ENCODE measurements at places on chromosomes 11 and 22. TPM values are rescaled to one million over a fixed set of nuclear protein-coding genes. Genes with fewer than 3 reads are reported as not detected.

DNA sequence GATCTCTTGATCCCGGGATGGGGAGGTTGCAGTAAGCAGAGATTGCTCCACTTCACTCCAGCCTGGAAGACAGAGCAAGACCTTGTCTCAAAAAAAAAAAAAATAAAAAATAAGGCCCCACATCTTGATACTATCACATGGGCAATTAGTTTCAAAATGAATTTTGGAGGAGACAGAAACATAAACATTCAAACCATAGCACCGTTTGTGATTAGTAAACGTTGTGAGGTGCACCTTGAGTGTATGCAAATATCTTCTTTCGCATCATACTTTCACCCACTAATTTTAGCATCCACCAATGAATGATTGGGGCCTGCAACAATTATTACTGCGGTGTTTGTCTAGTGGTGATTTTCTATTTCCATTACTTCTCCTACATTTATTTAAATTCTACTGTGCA lies 11.0 kb upstream of the SPDYC start:
- H3K36me3 ChIP-seq, result no peaks in the 10 kb centered on the region
- DNase-seq, result no peak
- no peaks in the 10 kb centered on the region for H3K27me3 ChIP-seq
- H3K27ac ChIP-seq, result no peak overlapping the region
- H3K4me1 ChIP-seq, result no peaks in the 10 kb centered on the region
- no peak overlapping the region for H3K4me3 ChIP-seq

DDTL gene
- total RNA-seq, result 2.4 TPM

DNA sequence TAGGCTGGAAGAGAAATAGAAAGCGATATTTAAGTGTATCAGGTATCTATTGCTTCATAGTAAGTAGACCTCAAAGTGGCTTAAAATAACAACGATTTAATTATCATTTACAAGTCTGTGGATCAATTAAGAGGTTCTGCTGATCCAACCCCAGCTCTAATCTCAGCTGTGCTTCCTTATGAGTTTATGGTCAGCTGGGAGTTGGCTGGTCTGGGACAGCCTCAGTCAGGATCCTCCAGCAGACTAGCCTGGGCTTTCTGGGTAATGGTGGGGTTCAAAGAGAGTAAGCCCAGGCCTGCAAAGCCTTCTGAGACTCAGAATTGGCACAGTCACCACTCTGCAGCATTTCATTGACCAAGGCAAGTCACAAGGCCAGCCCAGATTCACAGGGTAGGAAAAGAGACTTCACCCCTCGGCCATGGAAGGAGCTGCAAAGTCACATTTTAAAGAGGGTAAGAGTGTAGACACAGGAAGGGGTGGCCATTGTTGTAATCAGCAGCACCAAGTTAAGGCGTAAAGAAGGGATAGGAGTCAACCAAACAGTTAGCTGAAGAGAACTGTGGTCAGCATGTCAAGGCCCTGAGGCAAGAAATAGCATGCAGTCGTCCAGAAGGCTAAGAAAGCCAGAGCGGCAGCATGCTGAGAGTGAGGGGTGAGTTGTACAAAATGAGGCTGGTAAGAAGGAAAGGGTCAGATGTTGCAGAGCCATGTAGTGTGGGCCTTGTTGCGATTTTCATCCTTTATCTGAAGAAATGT lies 168.2 kb downstream of the ETS1 start:
- no peaks in the 10 kb centered on the region for H3K27me3 ChIP-seq
- no peak overlapping the region for H3K4me3 ChIP-seq
- H3K4me1 ChIP-seq, result peaks cover 33% of the 10 kb centered on the region
- H3K27ac ChIP-seq, result no peak overlapping the region
- no peaks in the 10 kb centered on the region for H3K36me3 ChIP-seq

LRRC56 gene
- total RNA-seq, result 0.30 TPM

- no peaks in the 10 kb centered on the region for H3K27me3 ChIP-seq
- peaks cover 4% of the 10 kb centered on the region for H3K4me1 ChIP-seq
- no peaks in the 10 kb centered on the region for H3K36me3 ChIP-seq
- no peak overlapping the region for H3K27ac ChIP-seq
- no peak for DNase-seq
These were observed 27.9 kb downstream of the EXPH5 start for GRCh38 chr11:108565653-108566052.

SCGB2A2 gene
- not detected for total RNA-seq

NCR3LG1 gene
- total RNA-seq, result 0.17 TPM

GRCh38 chr11:62419943-62420342 lies 1.1 kb downstream of the SCGB1A1 start:
- no peaks in the 10 kb centered on the region for H3K36me3 ChIP-seq
- no peak overlapping the region for H3K27ac ChIP-seq
- no peak for DNase-seq
- no peak overlapping the region for H3K4me3 ChIP-seq

CECR2 gene
- 20.9 TPM for total RNA-seq

MCAM gene
- 37.9 TPM for total RNA-seq

- H3K27me3 ChIP-seq, result no peaks in the 10 kb centered on the region
- DNase-seq, result no peak
- no peaks in the 10 kb centered on the region for H3K4me1 ChIP-seq
- no peaks in the 10 kb centered on the region for H3K36me3 ChIP-seq
These were observed 1154.2 kb upstream of the TENM4 start for GRCh38 chr11:80595011-80595410.

GRCh38 chr11:46149826-46150225 lies 28.6 kb upstream of the PHF21A start:
- peaks cover 19% of the 10 kb centered on the region for H3K27me3 ChIP-seq
- DNase-seq, result no peak
- H3K36me3 ChIP-seq, result no peaks in the 10 kb centered on the region
- no peaks in the 10 kb centered on the region for H3K4me1 ChIP-seq

- no peak overlapping the region for H3K4me3 ChIP-seq
- DNase-seq, result no peak
- no peak overlapping the region for H3K27ac ChIP-seq
- H3K36me3 ChIP-seq, result peaks cover 11% of the 10 kb centered on the region
These were observed 6.6 kb downstream of the PRSS23 start for GRCh38 chr11:86806903-86807302.

C11orf52 gene
- total RNA-seq, result 7.0 TPM

DCDC1 gene
- not detected for total RNA-seq

- H3K36me3 ChIP-seq, result no peaks in the 10 kb centered on the region
- no peak overlapping the region for H3K27ac ChIP-seq
- H3K4me3 ChIP-seq, result peak overlapping the region; percentile 35
- peaks cover 3% of the 10 kb centered on the region for H3K27me3 ChIP-seq
- no peak for DNase-seq
- no peaks in the 10 kb centered on the region for H3K4me1 ChIP-seq
These were observed 81.4 kb downstream of the RCN1 start for GRCh38 chr11:32172041-32172847.

DNA sequence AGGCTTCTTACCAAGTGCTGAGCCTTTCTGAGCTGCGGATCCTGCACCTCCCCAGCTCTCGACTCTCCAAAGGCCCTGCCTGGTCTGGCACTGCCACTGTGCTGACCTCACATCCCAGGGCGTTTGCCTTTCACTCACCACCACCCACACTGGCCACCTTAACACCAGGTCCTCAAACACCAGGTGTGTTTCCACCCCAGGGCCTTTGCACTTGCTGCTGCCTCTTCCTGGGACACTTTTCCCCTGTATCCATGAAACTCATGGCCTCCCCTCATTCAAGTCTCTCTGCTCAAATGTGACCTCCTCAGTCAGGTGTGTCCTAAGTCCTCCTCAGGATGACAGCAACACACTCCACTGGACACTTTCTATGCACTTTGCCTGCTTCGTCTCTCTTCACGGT lies 51.4 kb upstream of the ANO1 start:
- DNase-seq, result no peak
- H3K27me3 ChIP-seq, result no peaks in the 10 kb centered on the region
- no peaks in the 10 kb centered on the region for H3K4me1 ChIP-seq
- no peaks in the 10 kb centered on the region for H3K36me3 ChIP-seq

- no peak overlapping the region for H3K4me3 ChIP-seq
- no peak overlapping the region for H3K27ac ChIP-seq
- H3K36me3 ChIP-seq, result no peaks in the 10 kb centered on the region
These were observed 49.0 kb upstream of the TTC12 start for GRCh38 chr11:113265362-113265761.

CARD10 gene
- 3.8 TPM for total RNA-seq

DNA sequence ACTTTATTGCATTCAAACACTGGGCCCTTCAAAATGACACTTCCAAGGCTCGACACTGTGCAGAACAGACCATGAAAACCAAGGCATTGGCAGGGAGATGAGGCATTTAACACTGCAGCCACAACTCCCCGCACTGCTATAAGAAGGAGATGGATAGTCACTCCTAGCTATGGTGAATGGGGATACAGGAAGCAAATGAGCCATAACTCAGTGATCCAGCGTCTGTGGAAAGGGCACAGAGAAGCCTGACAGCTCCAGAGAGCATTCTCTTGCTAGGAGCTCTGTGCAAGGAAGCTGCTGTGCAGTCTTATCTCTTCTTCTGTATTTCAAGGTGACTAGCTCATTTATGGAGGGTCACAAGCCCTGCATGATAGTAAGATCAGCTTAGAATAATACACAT lies 20.9 kb downstream of the HPS4 start:
- H3K36me3 ChIP-seq, result peaks cover 2% of the 10 kb centered on the region
- no peaks in the 10 kb centered on the region for H3K27me3 ChIP-seq
- no peaks in the 10 kb centered on the region for H3K4me1 ChIP-seq
- no peak for DNase-seq
- no peak overlapping the region for H3K27ac ChIP-seq

DNA sequence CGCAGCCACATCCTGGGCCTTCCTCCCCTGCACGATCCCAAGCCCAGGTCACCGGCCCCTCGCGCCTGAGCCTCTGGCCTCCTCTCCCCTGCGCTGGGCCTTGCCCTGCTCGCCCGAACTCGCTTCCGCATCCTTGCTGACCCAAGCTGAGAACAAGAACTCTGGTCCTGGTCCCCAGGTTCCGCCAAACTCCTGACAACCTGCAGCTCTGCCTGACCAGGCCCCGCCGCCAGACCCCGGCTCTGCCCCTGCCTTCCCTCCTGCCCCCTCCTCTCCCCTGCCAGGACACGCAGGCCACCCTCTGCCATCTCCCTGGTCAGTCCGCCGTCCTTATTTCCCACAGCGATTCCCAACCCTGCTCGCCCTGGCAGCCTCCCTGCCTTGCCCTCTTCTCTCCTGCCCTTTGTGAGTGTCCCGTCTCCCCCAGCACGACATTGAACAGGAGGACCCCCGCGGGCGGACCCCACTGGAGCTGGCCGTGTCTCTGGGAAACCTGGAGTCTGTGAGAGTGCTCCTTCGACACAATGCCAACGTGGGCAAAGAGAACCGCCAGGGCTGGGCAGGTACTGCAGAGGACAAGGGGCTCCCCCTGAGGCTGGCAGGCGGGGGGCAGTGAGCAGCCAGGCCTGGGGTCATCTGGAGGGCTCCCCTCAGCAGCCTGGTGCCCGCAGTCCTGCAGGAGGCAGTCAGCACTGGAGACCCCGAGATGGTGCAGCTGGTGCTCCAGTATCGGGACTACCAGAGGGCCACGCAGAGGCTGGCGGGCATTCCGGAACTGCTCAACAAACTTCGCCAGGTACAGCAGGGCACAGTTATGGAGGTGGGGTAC lies 762 bp downstream of the ANKRD13D start:
- H3K27ac ChIP-seq, result no peak overlapping the region
- H3K27me3 ChIP-seq, result no peaks in the 10 kb centered on the region
- H3K4me1 ChIP-seq, result peaks cover 26% of the 10 kb centered on the region
- peak; percentile 72 for DNase-seq
- peak overlapping the region; percentile 68 for H3K4me3 ChIP-seq

- peaks cover 8% of the 10 kb centered on the region for H3K4me1 ChIP-seq
- H3K36me3 ChIP-seq, result no peaks in the 10 kb centered on the region
- H3K27ac ChIP-seq, result no peak overlapping the region
- no peaks in the 10 kb centered on the region for H3K27me3 ChIP-seq
- H3K4me3 ChIP-seq, result no peak overlapping the region
- DNase-seq, result peak; percentile 55
These were observed 38.2 kb downstream of the FEZ1 start for GRCh38 chr11:125457814-125458343.

- no peak overlapping the region for H3K4me3 ChIP-seq
- no peaks in the 10 kb centered on the region for H3K27me3 ChIP-seq
- DNase-seq, result no peak
- peaks cover 23% of the 10 kb centered on the region for H3K4me1 ChIP-seq
These were observed 2.0 kb upstream of the RELT start for GRCh38 chr11:73374151-73374550.

P4HA3 gene
- 0.28 TPM for total RNA-seq

DNA sequence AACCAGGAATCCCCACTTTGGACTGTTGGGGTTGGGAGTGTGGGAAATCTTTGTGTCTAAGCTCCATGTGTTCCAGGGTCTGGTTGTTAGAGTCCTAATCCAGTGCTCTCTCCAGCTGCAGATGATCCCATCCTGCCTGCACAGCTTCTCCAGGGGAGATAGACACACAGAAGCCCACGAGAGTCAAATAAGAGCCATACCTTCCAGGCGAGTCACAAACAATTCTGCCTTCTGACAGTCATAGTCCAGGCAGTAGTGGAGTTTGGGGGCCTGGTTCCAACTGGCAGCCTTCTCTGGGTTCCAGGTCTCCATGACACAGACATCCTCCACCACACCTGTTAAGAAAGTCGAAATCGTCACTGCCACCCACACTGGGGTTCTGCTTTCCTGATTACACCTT lies 32.1 kb downstream of the SYT13 start:
- no peak for DNase-seq
- H3K4me3 ChIP-seq, result no peak overlapping the region
- H3K27ac ChIP-seq, result no peak overlapping the region
- H3K4me1 ChIP-seq, result no peaks in the 10 kb centered on the region
- peaks cover 2% of the 10 kb centered on the region for H3K27me3 ChIP-seq
- H3K36me3 ChIP-seq, result no peaks in the 10 kb centered on the region

DNA sequence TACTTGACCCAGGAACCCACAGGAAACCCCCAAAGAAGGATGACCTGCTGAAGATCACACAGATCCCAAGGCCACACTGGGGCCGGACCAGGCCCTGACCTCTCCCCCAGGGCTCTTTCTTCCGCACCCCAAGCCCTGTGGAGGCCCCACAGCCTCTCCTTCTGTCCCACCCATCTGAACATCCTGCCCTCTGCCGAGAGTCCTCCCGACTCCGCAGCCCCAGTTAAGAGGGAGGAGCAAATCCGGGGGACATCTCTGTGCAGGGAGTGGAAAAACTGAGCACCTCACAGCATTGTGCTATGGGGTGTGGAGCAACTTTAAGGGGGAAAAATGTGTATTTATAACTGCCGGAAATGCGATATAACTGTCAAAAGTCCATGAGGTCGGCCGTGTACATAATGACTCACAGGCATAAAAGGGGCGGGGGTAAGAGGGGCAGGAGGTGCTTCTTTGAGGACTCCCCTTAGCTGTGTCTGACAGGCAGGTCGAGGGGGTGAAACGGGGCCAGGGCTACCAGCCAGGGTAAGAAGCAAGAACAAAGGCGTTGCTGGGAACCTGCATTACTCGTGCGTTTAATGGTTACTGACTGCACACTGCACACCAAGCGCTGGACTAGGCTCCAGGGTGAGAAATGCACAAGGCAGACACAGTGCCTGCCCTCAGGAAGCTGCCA lies 57.2 kb downstream of the WNT11 start:
- no peaks in the 10 kb centered on the region for H3K27me3 ChIP-seq
- H3K36me3 ChIP-seq, result no peaks in the 10 kb centered on the region

DNA sequence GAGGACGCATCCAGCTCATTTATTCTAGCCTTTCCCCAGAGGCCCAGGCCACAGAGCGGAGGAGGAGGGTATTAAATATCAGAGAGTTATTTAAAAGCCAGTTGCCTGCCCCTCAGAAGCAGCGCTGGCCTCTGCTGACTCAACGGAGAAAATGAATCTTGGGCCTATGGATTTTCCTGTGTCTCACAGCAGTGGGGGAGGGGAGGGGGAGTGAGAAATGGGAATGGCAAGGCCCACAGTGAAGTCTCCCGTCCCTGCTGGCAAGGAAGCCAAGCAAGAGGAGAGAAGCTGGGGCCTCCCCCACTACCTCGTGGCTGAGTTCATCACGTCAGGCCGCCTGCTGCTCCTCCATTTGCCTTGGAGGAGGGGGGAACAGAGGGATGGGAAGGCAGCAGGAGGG lies 4.5 kb upstream of the TPBGL start:
- H3K27me3 ChIP-seq, result peaks cover 27% of the 10 kb centered on the region
- H3K36me3 ChIP-seq, result no peaks in the 10 kb centered on the region
- H3K4me3 ChIP-seq, result no peak overlapping the region
- H3K27ac ChIP-seq, result no peak overlapping the region
- no peak for DNase-seq

Data from psoas muscle (tissue), 8 donors.